ENCODE measurements at places on chromosomes 4 and X.

DNA sequence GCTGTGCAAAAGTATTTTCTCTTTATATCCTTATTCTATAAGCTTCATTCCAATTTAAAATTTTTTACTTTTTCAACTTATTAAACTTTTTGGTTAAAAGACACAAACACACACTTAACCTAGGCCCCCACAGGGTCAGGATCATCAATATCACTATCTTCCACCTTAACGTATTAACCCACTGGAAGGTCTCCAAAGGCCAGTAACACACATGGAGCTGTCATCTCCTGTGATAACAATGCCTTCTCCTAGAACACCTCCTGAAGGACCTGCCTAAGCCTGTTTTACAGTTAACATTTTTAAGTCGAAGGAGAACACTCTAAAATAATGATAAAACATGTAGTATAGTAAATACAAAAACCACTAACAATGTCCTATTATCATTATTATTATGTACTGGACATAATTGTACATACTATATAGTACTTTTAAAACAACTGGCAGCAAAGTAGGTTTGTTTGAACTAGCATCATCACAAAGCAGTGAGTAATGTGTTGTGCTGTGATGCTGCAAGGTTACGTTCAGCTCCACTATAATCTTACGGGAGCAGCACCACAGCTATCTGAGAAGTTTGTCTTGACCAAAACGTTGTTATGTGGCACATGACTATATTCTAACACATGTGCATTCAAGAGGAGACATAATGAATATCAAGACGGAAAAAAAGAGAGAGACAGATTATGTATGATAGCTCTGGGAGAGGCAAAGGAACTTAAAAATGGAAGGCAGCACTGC lies 33.7 kb downstream of the DHX15 start:
- no peak for DNase-seq

DNA sequence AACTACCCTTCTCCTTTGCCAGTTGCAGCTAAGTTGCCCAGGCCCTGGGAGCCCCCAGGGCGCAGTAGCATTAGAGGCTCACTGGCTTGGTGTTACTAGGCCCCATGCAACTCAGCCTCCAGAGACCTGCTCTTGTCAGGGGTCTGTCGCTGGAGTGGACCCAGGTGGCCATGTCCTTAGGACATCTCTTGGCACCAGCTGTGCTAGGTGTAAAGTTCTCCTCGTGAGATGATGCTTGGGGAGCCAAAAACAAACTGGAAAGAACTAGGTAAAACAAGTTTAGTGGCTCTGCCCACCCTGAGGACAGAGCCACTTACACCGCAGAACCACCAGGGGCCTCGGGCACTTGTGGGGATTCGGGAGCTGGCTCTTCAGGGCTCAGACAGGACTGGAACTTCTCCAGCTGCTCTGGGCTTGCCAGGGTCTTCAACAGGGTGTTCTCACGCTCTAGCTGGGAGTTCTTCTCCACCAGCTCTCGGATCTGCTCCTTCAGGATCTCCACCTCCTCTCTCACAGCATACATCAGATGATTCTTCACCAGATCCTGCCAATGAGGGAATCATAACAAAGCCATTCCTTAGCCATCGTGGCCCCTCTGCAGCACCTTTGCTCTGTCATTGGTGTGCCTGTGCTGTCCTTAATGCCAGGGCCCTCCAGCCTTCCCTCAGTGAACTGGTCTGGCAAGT lies 61.2 kb downstream of the TSC22D3 start:
- DNase-seq, result peak; percentile 22

DNA sequence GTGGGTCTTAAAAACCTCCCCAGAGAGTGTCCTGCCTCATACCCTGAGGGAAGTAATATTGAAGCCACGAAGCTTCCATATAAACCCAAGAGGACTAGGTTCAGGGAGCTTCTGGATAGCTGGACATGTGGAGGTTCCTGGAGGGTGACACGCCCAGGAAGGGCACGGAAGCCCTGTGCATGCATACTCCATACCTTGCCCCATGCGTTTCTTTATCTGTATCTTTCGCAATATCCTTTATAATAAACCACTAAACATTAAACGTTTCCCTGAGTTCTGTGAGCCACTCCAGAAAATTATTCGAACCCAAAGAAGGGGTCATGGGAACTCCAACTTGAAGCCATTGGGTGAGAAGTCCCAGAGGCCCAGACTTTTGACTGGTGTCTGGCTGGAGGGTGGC lies 45.7 kb upstream of the HPF1 start:
- no peak for DNase-seq

DNA sequence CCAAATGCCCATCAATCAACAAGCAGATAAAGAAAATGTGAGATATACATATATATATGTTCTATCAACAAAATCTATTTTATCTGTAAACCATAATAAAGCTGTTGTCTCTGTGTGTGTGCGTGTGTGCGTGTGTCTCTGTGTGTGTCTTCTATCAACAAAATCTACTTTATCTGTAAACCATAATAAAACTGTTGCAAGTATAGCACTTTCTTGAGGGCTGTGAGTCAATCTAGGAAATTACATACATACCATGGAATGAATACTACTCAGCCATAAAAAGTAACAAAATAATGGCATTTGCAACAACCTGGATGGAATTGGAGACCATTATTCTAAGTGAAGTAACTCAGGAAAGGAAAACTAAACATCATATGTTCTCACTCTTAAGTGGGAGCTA lies 12.5 kb upstream of the PLK4 start:
- no peak for DNase-seq

DNA sequence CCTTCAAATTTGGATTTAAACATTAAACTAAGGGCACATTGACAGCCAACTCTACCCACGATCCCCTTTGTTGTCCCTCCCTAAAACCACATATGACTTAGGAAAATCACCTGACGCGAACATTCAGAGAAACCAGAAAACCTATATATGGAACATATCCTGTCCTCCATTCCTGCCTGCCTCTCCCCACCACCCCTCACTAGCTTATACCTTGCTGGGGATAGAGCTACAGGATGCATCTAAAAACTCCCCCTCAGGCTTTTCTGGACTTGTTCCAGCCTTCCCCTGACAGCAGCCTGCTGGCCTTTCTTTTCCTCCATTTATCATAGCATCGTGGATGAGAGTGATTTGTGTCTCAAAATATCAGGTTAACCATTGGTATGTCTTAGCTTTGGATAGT lies 8.8 kb downstream of the STK26 start:
- no peak for DNase-seq

DNA sequence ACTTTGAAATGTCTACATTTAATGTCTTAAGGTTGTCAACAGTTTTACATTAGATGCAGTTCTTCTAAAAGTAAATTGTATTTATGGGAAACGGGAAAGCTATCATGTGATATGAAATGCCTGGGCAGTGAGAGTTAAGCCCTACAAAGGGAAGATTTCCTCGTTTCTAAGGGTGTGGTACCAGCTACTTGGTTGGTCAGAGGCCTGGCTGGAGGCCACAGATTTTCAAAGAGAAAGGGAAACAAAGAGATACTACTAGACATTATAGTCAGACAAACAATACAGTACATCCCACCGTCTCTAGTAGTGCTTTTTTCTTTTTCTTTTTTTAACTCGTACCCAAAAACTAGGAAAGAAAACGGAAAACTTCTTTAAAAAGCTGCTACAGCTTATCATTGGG lies 467.8 kb downstream of the PCDH7 start:
- no peak for DNase-seq

- no peak for DNase-seq
Observed at GRCh38 chr4:4871573-4872313, 12.3 kb downstream of the MSX1 start.

GRCh38 chrX:295136-295535 lies 14.0 kb downstream of the PLCXD1 start:
- DNase-seq, result no peak

DNA sequence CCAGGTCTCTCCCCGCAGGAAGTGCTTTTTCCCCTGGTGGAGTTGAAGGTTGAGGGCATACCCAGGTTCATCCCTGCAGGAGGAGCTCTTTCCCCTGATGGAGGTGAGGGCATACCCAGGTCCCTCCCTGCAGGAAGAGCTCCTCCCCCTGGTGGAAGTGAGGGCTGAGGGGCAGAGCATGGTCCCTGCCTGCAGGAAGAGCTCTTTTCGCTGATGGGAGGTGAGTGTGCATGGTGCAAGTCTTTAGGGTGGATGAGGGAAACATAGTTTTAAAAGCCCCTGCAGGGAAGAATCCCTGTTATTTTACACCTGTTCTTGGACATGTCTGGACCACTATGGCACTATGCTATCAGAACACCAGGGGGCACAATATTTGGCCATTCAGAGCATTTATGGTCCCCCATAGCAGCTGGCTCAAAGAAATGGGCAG lies 43.7 kb upstream of the PUDP start:
- peak; percentile 27 for DNase-seq

- DNase-seq, result peak; percentile 72
Observed at GRCh38 chrX:23844502-23845138, 61.6 kb downstream of the SAT1 start.

DNA sequence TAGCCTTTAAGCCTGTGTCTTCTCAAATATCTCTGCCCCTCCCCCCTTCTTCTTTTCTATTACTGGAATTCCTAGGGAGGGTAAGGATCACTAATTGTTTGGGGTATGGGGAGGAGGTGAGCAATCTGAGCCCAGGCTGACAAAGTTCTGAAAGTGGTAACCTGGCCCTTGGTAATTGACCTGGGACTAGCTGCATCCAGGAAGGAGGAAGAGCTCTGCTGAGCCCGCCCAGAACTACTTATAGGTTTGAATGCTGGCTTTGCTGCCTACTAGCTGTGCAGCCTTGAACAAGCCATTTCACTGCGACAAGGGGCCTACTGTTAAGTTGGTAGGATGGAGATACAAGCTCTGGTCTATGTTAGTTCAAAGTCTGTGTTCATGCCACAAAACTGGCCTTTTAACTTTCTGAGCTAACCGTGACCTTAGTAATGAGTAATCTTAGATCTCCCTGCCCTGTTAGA lies 37.8 kb downstream of the DGKK start:
- DNase-seq, result peak; percentile 2

- no peak for DNase-seq
Observed at GRCh38 chr4:141153751-141154510, 20.7 kb upstream of the RNF150 start.

- DNase-seq, result no peak
Observed at GRCh38 chrX:13119386-13119785, 75.0 kb upstream of the FAM9C start.

- DNase-seq, result no peak
Observed at GRCh38 chr4:152941411-152941810, 5.3 kb downstream of the FHDC1 start.

GRCh38 chrX:28922106-28922505 lies 334.9 kb downstream of the IL1RAPL1 start:
- no peak for DNase-seq
